Stimulated activated CD4-positive, alpha-beta T cell treated with anti-CD3 and anti-CD28 coated beads, Interleukin-1b, Interleukin-23, amount 100 ng/mL, for 1 hour (primary cell): ENCODE measurements at places on chromosomes 5 and 9.

DNA sequence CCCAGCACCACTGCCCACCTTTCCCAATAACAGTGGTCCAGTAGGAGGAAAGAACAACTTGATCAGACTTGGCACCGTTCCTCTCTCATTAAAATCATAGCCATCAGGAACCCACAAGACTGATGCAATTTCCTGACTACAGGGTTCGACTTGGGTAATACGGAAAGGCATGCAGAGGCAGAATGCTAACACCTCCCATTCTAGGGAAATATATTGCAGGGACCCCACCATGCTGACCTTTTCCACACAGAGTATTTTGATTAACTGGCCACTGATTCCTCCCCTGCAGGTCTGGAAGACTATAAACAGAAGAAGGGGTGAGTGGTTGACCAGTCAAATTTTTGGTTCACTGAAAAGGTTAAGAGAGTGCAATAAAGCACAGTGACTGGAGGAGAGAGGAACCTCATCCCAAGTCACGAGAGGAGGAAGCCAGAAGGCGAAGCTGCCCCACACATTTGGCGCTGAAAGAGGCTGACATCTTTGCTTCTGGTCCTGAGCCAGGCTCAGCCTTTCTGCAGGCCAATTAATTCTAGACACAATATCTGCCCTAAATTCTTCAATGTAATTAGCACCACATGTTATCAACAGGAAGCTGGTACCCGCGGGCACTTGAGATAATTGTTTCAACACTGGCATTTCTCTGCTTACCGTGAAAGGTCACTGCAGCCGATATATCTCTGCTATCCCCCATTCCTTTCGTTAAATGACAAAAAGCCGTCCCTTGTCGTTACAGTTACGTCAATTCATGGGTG is 64.7 kb upstream of the SPOCK1 start:
- DNase-seq: no peak

GRCh38 chr5:37319037-37319782 is 51.7 kb downstream of the NUP155 start:
- DNase-seq: no peak

GRCh38 chr9:94631599-94631998 is 7.7 kb downstream of the FBP1 start:
- DNase-seq: no peak

DNA sequence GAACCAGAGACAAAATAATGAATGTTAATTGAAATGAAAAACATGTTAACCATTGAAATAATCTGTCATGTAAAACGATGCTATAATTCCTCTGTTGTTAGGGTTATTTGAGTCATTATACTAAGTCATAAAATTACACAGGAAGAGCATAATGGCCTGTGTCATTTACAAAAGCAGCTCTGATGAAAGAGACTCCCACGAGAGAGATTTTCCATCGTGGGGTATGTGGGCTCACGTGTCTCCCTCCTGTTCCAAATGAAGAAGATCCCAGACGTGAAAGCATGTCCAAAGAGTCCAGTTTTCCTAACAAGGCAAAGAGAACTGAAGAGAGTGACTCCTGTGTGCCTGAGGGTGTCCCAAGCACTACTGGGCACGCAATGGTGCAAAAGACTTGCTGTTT is 379.8 kb downstream of the SPOCK1 start:
- no peak for DNase-seq

- DNase-seq: no peak
These were observed 46.1 kb upstream of the EGFLAM start for GRCh38 chr5:38212307-38212706.

DNA sequence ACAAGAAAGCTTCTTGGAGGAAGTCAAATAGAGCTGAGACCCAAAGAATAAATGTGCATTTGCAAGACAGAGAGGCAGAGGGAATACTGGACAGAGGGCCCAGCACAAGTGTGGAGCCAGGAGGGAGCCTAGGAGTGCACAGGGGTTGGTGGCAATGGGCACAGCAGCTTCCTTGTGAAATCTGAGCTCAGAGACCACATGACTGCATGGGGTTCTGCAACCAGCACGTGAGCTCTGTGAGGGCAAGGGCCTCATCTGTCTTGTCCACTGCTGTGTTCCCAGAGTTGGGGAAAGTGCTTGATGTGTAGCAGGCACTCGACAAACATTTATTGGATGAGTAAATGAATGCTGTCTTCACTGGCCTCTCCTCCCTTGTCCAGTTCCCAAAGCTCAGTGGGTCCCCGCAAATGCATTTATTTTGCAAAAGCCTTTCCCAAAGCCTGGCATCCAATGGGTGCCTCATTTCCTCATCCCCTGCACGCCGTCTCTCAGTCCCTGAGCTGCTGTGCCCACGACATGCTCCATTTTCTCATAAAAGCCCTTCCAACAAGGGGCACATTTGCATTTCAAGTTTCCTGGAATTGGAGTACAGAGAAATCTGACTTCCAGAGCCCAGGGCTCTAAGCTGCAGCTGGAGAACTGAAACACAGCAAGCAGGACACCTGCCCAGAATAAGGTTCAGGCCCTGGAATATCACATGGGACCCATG is 58.5 kb downstream of the KCNIP1 start:
- DNase-seq: no peak

DNA sequence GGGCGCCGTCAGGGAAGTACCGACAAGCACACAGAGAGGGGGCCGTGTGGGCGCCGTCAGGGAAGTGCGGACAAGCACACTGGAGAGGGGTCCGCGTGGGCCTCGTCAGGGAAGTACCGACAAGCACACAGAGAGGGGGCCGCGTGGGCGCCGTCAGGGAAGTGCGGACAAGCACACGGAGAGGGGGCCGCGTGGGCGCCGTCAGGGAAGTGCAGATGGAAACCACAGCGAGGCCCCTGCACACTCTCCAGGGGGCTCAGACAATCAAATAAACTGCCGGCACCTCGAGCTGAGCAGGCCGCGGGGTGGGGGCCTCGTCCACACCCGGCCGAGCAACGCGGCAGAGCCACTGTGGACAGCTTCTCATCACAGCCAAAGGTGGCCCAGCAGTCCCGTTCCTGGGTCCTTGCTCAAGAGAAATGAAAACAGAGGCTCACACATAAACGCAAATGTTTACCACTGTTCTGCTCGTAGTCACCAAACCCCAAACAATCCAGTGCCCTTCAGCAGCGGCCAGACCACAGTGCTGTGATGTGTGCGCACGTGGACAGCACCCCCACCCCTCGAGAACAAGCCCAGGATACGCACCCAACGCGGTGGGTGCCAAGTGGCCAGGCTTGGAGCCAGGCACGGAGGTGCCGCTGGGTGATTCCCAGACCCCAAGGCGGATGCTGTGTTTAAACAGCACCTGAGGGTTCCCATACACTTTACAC is 24.7 kb downstream of the TPPP start:
- no peak for DNase-seq

GRCh38 chr9:125630436-125630835 is 76.6 kb downstream of the MAPKAP1 start:
- DNase-seq: no peak

GRCh38 chr5:166032601-166033000 is 2258.8 kb upstream of the WWC1 start:
- no peak for DNase-seq

DNA sequence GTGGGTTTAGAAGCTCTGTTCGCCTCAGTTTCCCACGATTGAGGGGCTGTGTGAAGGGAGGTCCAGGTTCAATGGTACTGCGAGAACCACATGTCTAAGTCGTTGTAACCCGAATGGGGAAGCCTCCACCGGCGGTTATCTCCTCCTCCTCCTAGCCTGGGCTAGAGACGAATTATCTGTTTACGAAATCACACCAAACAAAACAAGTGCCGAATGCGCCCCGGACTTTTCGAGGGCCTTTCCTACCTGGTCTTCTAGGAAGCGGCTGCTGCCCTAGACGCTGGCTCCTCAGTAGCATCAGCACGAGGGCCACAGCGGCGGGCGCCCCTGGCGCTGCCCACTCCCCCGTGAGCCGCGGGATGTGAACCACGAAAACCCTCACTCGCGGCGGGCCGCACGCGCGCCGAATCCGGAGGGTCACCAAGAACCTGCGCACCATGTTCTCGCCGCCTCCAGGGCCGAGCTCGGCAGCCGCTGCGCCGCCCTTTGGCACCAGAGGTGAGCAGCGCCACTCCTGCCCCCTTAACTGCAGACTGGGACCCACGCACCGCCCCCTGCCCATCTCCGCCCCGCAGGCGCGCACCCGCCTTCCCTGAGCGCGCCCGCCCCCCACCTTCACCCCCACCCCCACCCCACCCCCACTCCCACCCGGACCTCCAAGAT is at the start of gene CDKN2A:
CDKN2A (minus strand) TSS at position 500 of the 663 bp plus-strand sequence.
- DNase-seq: no peak

- DNase-seq: no peak
These were observed 365.1 kb downstream of the ENC1 start for GRCh38 chr5:74275171-74275992.

GRCh38 chr5:141510850-141511601 is 22.1 kb downstream of the PCDHGC5 start:
- no peak for DNase-seq

DNA sequence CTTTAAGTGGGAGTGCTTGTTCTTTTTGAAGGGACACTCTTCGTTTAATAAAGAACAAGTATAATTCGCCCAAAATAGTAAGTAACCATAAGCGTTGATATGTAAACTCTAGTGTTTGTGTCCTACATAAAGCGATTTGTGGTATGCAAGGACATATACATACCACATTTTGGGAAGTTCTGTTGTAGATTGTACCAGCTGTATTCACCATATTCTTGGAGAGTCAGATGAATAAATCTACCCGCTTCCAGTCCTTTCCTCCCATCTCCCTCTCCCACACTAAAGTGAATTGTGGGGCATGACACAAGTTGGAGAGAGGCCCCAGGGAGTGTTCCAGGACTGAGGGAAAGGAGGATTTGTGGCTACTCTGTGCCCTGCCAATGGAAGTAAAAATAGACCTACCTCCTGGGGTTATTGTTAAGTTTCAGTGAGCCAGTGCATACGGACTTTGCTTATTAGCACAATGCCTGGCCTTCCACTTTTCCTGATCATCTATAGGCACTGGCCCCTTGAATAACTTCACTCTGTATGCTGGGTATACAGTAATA is 40.6 kb downstream of the ARHGAP26 start:
- no peak for DNase-seq

- DNase-seq: no peak
These were observed 10.4 kb upstream of the ORM1 start for GRCh38 chr9:114312513-114312875.

DNA sequence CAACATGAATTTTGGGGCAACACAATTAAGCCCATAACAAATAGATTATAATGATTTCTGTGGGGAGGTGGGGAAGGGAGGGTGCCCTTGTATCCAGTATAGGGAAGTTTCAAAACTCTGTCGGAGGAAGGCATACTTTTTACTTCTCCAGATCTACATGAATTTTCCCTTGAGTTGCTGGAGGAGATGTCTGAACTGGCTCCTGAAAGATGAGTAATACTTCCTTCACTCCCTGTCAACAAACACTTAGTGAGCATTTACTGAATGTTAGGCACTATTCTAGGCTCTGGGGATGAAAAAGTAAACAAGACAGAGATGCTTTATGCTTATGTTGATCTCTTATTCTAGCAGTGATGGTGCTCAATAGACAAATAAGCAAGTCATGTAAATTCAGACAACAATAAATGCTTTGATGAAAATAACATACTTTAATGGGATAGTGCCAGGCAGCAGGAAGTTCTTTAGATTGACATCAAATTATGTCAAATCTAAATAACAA is 197.9 kb upstream of the ANKH start:
- DNase-seq: no peak

DNA sequence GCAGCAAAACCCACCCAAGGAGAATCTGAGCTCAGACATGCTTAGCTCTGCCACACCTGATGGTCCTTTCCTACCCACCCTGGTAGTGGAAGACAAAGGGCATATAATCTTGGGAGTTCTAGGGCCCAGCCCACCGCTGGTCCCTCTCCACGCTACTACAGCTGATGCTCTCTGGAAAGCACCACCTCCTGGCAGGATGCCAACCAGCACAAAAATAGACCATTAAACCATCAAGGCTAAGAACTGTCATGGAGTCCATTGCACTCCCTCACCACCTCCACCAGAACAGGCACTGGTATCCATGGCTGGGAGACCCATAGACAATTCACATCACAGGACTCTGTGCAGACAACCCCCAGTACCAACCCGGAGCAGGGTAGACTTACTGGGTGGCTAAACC is 111.0 kb upstream of the IL7R start:
- DNase-seq: no peak

DNA sequence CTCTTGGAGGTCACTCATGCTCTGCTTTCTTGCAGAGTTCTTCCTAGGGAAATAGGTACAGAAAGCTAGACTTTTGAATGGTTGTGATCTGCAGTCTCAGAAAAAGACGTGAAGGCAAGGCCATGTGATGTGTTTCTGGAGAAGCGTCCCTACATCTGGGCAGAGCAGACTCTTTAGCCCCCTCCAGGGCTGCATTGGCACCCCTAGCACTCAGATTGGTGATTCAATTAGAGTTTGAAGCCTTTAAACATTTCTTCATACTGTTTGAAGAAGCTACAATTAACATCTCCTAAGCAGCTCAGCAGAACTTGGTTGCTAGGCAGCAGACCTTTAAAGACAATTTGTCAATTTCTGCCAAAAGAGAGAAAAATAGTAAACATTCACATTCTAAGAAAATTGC is 21.6 kb downstream of the JADE2 start:
- no peak for DNase-seq

GRCh38 chr9:33785914-33786313 is 9.4 kb upstream of the PRSS3 start:
- DNase-seq: no peak

DNA sequence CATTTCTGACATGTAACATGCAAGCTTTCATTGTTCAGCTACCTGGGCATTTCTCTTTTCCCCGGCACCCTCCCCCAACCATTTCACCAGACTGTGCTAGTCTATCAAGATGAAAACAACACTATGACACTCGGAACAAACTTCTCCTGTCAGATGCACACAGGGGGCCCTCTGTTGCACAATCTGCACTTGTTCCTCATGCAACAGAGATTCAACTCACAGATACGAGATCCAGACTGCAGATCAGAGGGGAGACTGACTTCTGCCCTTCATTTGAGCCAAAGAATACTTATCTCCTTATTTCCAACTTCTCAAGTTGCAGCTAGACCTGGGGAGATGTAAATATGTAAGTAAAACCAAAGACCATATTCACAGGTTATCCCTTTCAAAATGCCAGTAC is 15.7 kb upstream of the FST start:
- no peak for DNase-seq
